Stimulated activated CD8-positive, alpha-beta memory T cell treated with anti-CD3 and anti-CD28 coated beads, Interleukin-7, amount 100 ng/mL, for 48 hours (primary cell): ENCODE measurements at places on chromosomes 7 and 10.

- DNase-seq: no peak
Measured at GRCh38 chr10:78071140-78071856, 37.6 kb downstream of the RPS24 start.

DNA sequence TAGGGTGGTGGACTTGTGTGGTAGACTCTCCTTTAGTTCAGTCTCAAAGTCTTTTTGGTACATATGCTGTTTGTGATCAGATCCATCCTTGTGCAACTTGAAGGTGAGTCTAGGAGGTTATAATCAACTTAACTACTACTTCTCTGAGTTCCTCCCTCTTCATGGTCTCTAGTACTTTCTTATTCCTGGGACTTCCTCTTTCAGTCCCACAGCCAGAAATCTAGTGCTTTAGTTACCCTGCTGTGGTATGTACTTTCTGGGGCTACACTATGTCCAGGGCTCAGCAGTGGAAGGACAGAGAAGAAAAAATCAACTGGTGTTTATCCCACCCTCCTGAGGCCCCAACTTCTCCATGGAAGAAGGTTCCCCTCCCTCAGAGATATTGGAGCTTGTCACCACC is 19.4 kb upstream of the ATAD1 start:
- DNase-seq: no peak

DNA sequence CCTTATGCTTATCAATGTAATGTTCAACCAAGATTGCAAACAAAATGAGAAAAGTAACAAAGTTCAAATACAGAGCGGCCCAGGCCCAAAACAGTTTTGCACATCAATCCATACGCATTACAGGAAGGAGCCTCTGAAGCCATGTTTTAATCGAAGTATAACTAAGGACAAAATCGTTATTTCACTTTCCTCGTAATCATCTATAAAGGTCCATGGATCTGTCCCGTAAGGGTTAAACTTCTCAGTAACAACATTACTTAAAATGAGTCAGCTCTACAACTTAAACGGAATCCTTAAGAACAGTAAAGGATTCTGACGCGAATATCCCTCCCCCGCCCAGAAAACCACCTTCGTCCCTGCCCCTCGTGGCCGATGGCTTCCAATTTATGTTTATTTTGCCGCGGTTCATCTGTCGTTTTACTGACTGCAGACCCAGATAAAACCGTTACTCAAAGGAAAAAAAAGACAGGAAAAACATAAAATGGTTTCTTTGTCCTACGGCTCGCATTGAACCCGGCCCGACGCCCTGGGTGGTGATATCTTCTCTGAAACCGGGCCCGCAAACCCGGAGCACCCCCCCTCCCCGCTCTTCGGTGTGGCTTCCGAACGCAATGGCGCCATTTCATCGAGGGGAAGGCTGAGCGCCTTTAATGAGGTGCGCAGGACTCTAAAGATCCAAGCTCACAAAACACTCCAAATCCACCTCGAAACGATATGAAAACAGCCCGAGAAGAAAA is 1.1 kb downstream of the HNRNPA2B1 start:
- no peak for DNase-seq

GRCh38 chr7:154644366-154644765 is 358.6 kb downstream of the PAXIP1 start:
- no peak for DNase-seq

- no peak for DNase-seq
Measured at GRCh38 chr10:28130267-28130666, 131.4 kb upstream of the ODAD2 start.

DNA sequence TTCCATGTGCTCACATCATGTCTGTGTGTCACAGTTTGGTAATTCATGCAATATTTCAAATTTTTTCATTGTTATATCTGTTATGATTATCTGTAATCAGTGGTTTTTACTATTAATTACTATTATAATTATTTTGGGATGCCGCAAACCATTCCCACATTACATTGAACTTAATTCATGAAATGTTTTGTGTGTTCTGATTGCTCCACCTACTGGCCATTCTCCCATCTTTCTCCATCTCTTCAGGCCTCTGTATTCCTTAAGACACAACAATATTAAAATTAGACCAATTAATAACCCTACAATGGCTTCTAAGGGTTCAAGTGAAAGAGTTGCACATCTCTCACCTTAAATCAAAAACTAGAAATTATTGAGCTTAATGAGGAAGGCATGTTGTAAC is 398.5 kb downstream of the PCDH15 start:
- no peak for DNase-seq

DNA sequence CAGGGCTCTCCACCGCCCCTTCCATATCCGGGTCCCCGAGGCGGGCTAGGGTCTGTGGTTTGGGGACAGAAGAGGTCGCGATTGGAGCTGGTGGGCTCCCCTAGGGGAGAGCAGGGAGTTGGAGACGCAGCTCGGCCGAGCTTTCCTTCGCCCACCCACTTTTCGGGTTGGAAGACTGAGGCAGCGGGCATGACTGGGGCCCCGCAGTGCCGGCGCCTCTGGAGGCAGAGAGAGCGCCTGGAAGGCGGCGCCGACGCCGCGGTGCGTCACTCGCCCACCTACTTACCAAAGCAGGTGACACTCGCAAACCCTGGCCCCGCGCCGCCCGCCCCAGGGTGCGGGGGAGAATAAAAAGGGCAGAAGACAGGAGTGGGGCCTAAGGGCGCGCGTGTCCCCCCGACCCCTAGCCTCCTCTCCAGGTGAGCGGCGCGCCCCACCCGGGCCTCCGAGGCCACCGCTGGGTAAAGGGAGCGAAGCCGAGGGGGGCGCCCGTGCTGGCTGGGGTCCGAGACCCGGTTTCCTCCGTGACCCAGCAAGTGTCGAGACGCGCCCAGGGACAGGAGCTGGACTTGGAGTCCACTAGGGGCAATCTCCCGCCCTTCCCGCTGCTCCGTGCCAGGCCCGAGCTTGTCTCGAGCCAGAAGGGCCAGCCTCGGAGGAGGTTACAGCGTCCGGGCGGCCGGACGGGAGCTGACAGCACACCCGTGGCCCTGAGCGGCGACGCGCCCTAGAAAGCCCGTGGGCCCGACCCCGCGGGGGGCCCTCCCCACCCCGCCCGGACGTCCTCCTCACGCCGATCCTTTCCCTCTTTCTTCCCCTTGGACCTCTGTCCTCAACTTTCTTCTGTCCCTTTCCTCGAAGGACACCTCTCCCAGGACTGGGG is 34.4 kb upstream of the GRID1 start:
- peak; percentile 53 for DNase-seq

DNA sequence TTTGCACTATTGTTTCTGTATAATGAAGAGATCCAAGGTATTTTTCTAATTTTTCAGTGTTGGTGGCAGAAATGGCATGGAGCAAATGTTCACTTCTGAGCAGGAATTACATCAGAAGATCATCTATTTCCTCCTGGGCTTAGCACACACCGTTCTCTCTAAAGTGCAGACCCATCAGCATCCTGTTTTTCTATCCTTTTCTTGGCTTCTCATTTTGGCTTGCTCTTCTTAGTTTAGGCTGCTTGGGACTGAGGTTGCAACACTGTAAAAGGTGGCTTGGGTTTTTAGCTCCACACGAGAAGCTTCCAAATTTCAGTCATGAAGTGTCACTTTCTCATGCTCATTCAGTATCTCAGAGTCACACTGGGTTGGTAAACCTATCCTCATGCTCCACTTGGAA is 79.9 kb upstream of the SMIM30 start:
- DNase-seq: no peak

DNA sequence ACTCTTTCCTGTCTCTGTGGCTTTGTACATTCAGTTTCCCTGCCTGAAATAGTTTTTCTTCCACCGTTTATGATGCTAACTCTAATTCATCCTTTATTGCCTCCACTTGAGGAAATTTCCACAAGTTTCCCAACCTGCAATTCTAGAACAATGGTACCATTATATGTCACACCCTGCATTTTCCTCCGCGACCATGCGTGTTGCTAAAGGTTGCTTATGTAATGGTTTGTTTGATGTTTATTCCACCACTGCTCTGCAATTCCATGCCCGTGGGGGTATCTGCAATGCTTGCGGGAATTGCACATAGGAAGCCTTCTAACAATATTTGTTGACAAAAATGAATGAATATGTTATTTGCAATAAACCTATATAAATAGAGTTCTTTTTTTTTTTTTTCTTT is 69.5 kb upstream of the ST8SIA6 start:
- no peak for DNase-seq

- no peak for DNase-seq
Measured at GRCh38 chr7:104482362-104483037, 154.1 kb downstream of the LHFPL3 start.

DNA sequence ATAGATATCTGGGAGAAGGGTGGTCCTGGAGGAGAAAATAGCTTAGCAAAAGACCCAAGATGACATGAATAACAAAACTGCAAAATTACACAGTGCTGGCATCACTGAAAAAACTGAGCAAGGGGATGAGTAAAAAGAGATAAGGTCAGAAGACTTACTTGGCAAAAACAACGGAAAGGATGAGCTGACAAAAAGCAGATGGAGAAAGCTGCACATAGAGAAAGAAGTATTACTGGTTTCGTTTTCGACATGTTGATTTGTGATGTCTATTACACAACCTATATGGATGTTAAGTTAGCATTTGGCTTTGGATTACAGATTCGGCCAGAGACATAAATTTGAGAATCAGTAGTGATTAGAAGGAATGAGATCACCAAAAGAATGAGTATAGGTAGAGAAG is 132.1 kb downstream of the MACC1 start:
- no peak for DNase-seq
